ENCODE measurements at places on chromosomes 7 and 10.

DNA sequence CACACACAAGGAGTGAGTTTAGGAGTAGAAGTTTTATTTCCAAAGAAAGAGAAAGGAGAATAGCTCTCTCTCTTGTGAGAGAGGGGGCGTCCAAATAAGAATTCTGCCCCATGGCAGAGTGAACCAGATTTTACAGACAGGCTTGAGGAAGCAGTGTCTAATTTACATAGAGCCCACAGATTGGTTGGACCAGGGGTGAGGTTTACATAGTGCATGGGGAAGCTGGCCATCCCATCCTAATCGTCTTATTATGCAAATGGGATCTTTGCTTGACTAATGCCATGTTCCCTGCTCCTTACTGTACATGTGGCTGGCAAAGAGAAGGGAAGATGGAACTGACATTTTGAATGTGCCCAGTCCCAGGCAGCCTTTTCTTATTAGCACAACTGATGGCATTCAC, 60.0 kb upstream of the ACSM6 start:
- no peak for DNase-seq

GRCh38 chr7:507623-508300, 11.9 kb downstream of the PDGFA start:
- peak; percentile 42 for DNase-seq

- peak; percentile 31 for DNase-seq
Measured at GRCh38 chr10:320771-321170, 185.5 kb downstream of the ZMYND11 start.

- DNase-seq = no peak
Measured at GRCh38 chr7:31521336-31522010, 7.6 kb downstream of the ITPRID1 start.

GRCh38 chr7:42068554-42069280, 168.3 kb downstream of the GLI3 start:
- DNase-seq = no peak

DNA sequence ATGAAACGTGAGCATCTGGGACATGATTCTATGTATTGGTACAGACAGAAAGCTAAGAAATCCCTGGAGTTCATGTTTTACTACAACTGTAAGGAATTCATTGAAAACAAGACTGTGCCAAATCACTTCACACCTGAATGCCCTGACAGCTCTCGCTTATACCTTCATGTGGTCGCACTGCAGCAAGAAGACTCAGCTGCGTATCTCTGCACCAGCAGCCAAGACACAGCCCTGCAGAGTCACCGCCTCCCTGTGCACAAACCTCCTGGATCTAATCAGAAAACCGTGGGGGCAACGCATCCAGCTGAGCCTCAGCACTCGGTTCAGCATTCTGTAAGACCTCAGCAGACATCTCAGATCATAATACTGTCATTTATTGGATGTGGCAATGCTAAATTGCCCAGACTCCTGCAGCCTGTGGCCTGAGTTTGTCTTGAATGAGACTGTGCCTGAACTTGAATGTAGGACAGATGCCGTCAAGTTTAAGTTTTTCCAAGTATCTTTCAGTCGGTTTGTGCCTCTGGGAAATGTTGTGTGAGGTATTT, 41.5 kb upstream of the PRSS58 start:
- DNase-seq = no peak

DNA sequence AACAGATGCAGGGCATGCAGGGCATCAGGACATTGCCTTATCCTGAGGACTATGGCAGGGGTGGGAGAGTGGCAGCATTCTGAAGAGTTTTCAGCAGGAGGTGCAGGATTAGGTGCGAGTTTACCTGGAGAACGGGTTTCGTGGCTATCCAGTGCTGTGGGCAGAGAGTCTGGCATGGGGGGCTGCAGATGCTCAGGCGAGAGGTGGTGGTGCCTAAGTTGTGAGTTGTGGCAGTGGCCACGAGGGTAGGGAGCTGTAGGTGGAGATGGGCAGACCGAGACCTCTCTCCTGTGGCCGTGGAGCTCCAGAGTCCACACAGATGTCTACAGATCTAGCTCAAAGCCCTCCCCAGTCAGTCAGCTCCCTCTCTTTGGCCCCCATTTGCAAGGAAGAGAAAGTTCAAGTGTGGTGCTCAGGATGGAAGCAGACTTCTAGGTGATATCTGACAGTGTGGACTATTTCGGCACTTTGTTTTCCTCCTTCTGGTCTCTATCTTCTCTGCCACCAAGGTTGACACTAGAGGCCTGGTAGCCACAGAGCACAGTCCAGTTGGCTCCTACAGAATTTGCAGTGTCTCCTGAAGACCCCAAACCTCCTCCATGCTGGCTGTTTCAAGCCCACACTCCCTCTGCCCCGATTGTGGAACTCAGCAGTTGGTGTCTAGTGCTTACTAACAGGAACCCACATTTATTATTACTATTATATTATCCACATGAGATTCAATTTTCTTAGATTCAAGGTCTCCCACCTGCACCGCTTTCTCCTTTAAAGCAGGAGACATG, 955.7 kb upstream of the ZNF722 start:
- DNase-seq = no peak

DNA sequence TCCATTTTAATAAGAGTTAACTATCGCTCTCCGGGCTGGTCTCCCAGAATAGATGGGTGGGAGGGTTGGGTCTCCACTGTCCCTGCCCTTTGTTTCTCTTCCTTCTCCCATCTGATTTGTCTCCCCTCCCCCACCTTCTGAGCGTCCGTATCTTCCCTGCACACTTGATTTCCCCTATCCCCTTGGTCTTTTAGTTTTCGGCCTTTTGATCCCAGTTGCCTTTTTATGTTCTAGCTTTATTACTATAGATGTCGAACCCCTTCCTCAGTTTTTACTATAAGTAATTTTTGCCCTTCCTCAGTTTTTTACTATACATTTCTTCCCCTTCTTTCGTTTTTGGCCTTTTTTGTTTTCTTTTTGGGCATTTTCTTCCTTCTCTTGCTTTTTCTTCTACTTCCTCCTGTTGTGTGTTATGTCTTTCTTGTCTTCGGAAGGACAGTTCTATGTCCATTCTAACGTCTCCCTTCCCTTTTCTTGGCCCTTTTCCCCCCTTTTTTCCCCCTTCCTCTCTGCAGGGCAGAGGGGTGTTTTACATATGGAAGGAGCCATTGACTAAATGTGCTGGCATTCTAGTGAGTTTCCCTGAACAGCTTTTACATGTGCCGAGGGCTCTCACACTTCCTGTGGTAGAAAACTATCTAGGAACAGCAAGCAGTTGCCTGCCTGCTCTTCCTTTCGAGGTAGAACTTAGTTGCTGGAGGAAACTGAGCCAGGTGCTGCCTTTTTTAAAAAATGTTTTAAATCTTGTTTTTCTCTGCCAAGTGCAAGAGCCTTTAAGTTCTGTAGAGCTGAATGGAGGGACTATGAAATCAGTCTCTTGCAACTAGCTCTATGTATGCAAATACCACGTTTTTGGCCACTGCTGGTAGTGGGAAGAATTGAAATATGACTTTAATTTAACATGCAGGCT, 2.8 kb downstream of the TET1 start:
- DNase-seq = no peak

DNA sequence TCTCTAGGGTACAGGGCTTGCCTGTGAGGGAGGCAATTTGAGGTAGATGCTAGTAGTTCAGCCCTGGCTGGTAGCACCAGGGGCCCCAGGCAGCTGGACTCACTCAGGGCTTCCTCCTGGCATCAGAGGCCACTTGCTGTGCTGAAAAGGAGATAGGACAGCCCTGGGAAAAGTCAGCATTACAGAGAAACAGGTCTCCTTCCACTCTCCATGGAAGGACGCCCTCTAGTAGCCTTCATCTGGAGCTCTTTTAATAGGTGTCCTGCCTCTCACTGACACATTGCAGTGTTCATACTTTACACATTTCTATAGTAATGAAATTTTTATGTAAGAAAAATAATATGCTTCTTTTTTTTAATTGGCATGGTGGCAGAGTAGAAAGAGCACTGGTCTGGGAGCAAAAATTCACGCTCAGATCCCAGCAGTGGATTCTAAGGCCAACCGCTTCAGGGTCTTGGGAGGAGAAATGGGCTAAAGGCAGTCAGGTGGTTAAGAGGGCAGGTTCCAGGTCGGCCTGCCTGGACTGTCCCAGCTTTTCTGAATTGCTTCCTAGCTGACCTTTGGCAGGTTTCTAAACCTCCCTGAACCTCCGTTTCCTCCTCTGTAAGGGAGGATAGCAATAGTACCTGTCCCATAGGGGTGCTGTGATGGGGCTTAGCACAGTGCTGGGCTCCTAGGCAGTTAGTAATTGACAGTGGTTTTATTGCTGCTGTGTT, 35.8 kb downstream of the AIFM2 start:
- no peak for DNase-seq

- no peak for DNase-seq
Measured at GRCh38 chr7:27784399-27785053, 44.6 kb downstream of the TAX1BP1 start.

DNA sequence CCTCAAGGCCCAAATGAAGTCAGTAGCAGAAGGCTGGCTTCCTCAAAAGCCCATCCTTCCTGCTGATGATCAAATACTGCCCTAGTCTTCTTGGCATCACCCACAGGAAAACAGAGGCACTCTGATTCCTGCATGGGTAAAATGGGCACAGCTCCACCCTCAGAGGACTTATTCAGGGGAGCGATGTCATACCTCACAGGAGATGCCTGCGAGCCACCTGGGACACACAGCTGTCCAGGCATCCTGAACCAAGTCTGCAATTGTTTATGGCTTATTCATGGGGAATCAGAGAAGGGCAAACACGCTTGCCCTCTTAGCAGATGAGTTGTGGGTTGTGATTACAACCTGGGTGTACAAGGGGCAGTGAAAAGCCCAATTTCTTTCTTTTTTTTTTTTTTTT, 22.0 kb upstream of the LMTK2 start:
- no peak for DNase-seq

DNA sequence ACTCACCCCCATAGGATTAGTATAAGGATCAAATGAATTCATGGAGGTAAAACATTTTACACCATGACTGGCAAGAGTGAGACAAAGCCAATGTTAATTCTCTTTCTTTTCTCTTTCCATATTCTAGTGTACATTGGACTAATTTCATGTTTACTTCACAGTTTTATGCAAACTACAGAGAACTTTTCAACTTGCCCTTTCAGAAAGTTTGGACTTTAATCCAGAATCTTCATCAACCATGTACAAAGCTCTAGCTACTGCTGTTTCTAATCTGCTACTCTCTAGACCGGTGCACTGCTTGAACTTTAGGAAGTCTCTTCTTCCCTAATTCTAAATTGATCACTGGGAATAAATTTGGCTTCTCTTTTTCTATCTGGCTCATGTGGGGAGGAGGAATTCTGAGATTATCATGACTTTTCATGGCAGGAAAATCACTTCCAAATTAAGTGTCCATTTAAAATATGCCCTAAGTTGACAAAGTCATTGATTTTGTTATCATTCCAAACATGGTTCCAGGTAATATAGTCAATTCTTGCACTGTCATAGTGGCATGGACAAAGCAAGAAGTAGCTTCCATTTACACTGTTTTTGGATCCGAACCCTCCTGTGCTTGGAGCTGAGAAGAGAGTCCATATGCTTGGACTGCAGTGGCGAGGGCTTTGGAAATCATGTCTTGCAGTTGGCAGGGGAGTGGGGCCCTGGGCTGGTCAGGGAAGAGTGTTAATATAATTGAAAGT, 903.3 kb downstream of the CCSER2 start:
- DNase-seq = no peak

DNA sequence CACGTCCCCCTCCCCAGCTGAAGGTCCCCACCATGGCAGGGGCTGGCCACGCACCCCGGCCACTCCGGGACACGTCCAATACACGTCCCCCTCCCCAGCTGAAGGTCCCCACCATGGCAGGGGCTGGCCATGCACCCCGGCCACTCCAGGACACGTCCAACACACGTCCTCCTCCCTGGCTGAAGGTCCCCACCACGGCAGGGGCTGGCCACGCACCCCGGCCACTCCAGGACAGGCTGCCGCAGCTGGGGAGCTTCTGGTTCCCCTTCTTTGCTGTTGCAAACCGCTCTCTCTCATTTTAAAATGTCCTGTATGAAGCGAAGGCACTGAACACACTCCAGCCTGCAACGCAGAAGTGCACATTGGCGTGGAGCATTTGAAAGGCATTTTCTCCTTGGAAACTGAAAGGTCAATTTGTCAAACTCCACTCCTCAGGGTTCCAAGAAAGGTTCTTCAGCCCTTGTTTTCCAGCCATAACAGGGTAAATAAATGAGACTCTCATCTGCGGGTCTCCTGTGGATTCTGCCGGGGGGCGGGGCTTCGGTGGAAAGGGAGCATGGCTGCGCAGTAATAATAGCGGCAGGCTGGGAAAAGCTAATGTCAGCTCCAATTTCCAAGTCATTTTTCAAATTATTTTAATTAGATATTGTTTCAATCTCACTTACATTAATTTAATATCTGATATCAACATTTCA, 580.3 kb downstream of the DNAJB6 start:
- no peak for DNase-seq

DNA sequence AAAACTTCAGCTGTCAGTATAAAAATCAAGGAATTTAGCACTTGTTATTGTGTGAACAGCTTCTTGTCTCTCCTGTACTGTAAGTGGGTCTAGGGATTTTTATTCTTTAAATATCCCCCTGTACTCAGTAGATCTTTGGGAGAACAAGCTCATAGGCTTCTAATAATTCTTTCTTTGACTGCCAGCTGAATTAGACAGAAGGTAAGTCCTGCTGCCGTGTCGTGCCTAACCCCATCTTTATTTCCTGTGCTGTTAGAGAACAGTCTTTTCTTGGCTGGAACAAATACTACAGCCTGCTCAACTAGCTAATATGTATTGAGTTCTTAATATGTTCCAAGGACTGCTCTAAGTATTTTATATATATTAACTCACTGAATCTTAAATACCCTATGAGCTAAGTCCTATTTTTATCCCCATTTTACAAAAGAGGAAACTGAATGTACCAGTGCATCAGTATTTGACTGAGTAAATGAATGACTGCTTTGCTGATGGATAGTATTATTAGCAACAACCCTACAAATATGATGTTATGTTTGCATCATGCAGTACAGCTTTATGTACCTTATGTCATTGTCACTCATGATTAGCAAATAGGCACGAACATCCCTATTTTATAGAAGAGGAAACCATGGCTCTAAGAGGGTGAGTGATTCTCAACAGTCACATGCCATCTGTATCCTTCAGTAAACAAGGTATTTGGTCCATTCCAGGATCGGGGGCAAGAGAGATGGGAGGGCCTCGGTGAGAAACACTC, 5.5 kb upstream of the DUSP5 start:
- no peak for DNase-seq

DNA sequence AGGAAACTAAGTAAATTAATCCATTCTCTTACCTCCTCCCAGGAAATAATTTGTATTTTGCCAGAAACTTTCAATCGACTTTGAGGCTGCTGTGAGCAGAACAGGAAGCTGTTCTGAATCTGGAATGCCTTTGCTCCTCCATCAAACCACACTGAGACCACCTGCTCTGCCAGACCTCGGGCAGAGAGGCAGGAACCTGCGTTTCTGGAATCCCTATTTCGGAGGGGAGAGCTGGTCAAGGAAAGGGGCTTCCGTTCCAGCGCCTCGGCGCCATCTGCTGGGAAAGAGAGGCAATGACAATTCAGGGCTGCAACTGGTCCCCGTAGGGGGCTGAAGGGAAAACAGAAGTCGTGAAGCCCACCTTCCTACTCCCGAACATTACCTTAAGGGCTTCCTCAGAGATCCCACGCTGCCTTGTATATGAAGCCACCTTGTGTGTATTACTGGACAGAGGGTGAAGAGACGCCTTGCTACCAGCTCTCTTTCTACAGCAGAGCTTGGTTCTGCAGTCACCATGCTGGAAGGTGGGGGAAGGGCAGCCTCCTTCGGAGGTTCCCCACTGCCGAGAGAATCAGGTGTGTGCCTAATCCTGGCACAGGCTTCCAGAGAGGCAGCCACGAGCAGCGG, 31.2 kb downstream of the ZNF467 start:
- peak; percentile 88 for DNase-seq

All from aorta (tissue), 5 donors.